Activated CD8-positive, alpha-beta memory T cell treated with anti-CD3 and anti-CD28 coated beads for 36 hours (primary cell): ENCODE measurements at places on chromosomes 12 and 14. TPM values are rescaled to one million over a fixed set of nuclear protein-coding genes. Genes with fewer than 3 reads are reported as not detected.

CLEC4C gene
- not detected for total RNA-seq

CLEC1A gene
- total RNA-seq: not detected

USP5 gene
- 151 TPM for total RNA-seq

CLEC4A gene
- 0.46 TPM for total RNA-seq

TAS2R9 gene
- total RNA-seq: not detected

PTPRB gene
- not detected for total RNA-seq

CDKN1B gene
- total RNA-seq: 33.5 TPM

BMAL2 gene
- total RNA-seq: 19.1 TPM

SSPN gene
- not detected for total RNA-seq

PSME1 gene
- total RNA-seq: 334 TPM

TSHR gene
- not detected for total RNA-seq

MYL2 gene
- not detected for total RNA-seq

ENDOU gene
- not detected for total RNA-seq

KRT6C gene
- not detected for total RNA-seq

GPR84 gene
- total RNA-seq: 0.31 TPM

DNAI7 gene
- total RNA-seq: not detected

FBXL14 gene
- 21.8 TPM for total RNA-seq
